ENCODE measurements at places on chromosomes 3 and 15.

- DNase-seq, result no peak
Measured at GRCh38 chr15:98614681-98615080, 33.7 kb upstream of the IGF1R start.

DNA sequence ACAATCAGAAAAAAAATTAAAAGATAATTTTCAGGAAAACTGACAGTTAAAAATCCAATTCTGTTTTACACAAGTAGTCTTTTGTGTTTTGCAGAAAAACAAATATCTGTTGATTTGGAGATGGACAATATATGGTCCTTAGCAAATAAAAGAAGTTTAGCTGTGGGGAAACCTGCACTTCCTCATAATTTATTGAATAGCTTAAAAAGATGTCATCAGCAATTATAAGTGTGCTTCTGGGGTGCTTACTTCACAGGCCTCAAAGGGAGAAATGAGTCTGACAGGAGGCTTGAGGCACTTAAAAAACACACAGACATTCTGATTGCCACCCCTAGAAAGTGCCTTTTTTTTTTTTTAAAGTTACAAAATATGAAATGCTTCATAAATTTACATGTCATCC, 31.6 kb upstream of the CERS3 start:
- no peak for DNase-seq

DNA sequence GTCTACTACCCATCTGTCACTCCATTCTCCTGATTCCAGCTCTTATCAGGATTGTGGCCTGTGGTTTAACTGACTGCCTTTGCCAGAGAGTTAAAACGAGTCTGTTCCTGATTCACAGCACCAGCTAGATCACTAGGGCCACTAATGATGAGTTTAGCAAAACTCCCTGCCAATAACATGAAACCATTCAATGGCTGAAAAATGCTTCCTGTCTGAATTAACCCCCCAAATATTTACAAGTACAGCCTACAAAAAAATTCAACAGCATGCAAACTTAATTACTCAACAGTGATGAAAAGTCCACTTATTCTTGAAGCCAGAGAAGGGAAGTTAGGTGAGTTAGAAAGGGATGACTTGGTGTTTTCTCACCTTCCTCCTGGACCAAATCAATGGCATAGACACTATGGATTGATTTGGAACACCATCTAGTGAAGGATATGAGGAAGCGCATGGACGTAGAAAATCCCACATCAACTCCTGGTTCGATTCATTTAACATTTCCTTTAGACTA, 141.4 kb downstream of the TGFBR2 start:
- DNase-seq, result no peak

DNA sequence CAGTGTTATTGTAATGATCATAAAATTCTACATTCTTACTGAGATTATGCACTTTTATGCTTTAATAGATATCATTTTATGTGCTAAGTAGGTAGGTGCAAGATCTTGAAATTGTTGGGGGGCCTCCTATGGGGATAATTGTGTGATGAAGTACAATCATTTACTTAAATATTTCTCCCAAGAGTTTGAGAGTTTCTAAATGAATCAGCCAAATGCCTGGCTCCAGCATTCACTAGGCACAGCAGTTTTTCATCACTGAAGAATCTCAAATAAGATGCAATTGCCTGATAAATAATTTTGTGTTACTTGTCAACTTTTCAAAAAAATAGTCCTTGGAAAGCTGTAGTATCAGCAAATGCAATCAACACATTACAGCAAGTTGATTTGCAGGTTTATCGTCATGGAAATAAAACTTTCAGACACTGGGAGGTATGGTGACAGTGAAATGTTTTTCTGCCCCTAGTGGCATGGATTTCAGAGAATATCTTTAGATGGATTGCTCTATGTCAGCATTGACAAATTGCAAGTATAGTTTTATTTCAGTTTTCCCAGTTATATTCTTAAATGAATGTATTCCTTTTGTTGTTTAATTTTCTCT, 167.1 kb downstream of the NEK11 start:
- no peak for DNase-seq

DNA sequence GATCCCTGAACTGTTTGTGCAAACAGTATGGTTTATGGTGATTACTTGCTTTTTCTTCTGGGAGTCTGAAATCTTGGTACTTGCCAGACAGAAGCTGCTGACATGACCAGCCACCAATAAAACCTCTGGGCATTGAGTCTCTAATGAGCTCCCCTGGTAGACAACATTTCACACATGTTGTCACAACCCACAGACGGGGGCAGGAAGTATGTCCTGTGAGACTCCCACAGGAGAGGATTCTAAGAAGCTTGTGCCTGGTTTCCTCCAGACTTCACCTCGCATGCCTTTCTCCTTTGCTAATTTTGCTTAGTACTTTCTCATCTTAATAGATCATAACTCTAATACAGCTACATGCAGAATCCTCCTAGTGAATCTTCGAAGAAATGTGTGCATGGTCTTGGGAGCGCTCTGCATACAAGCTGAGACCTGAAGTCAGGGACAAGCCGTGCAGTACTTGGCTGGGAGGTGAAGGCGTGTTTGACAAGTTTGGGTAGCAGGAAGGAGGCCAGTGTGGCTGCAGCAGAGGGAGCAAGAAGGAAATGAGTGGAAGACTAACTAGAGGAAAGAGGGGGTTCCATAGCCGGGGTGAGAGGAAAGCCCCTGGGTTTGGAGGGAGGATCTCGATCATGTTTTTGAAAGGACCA, 49.0 kb downstream of the B3GNT5 start:
- no peak for DNase-seq

- DNase-seq, result no peak
Measured at GRCh38 chr15:95292785-95293450, 1037.6 kb upstream of the NR2F2 start.

- DNase-seq, result peak; percentile 37
Measured at GRCh38 chr3:13016083-13016720, 57.0 kb downstream of the IQSEC1 start.

DNA sequence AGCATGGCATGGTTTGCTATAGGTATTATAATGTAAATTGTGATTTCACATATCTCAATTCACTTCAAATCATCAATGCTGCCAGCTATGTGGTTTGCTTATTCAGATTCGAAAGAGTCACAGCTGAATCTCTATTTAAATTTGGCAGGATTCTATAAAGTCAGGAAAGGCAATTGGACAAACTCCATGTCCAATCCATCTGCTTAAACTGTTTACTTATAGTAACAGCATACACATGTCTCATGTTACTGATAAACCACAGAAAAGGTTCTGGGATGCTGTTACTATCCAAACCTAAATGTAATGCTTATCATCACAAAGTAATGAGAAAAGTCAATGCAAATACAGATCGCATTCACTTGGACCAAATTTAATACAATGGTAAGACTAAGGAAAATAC, 229.7 kb downstream of the ISL2 start:
- DNase-seq, result no peak

GRCh38 chr15:80835336-80835735, 56.2 kb downstream of the CEMIP start:
- DNase-seq, result no peak

- DNase-seq, result no peak
Measured at GRCh38 chr3:53223025-53223424, 32.8 kb downstream of the TKT start.

DNA sequence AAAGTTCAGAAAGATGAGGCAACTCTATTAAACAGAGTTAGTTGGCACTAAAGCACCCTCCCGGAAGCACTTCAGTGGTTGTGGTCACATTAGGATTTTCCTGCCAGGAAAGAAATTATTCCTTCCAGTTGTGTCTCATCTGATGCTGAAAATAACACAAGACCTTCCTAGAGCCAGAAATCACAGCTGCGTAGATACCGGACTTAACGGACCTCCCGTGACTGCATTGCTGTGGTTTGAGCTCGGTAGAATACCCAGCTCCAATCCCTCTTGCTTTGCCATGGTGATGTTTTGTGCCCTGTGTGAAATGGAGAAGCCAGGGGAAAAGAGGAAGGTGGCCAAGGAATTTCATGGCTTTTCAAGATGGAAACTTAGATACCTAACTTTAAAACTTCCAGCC, 215.0 kb upstream of the IGF1R start:
- no peak for DNase-seq

GRCh38 chr3:27312044-27312668, 57.0 kb downstream of the NEK10 start:
- no peak for DNase-seq

GRCh38 chr3:11236588-11237461, 35.4 kb upstream of the ATG7 start:
- peak; percentile 84 for DNase-seq

- DNase-seq, result no peak
Measured at GRCh38 chr3:155079746-155080487, at the start of gene MME. MME (plus strand) TSS chr3:155080319; CDS start chr3:155084168, 3,849 bp downstream.

DNA sequence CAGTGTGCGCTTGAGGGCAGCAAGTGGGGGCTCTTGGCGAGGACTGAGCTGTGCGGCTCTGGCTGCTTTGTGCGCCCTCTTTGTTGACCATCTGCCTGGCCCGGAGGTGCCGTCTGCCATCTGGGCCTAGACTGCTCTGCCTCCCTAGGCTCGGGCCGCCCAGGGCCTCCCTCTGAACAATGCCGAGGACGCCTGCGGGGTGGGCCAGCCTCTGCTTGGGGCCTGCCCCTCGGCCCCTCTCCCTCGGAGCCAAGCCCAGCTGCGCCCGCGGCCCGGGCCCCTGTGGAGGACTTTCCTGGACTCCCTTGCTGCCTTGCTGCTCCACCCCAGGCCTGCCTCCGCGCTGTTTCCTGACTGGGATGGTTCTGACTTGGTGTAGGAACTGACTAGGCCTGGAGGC, 31.9 kb upstream of the SPSB4 start:
- DNase-seq, result no peak

DNA sequence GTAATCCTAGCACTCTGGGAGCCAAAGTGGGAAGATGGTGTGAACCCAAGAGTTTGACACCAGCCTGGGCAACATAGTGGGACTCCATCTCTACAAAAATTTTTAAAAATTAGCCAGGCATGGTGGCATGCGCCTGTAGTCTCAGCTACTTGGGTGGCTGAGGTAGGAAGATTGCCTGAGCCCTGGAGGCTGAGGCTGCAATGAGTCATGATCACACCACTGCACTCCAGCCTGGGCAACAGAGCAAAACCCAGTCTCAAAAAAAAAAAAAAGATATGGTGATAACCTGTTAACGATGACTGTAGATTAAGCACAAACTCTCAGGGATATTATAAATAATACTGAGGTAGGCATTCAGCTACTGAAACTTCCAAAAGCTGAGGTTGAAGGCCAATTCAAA, 107.5 kb downstream of the SLC49A4 start:
- DNase-seq, result no peak

DNA sequence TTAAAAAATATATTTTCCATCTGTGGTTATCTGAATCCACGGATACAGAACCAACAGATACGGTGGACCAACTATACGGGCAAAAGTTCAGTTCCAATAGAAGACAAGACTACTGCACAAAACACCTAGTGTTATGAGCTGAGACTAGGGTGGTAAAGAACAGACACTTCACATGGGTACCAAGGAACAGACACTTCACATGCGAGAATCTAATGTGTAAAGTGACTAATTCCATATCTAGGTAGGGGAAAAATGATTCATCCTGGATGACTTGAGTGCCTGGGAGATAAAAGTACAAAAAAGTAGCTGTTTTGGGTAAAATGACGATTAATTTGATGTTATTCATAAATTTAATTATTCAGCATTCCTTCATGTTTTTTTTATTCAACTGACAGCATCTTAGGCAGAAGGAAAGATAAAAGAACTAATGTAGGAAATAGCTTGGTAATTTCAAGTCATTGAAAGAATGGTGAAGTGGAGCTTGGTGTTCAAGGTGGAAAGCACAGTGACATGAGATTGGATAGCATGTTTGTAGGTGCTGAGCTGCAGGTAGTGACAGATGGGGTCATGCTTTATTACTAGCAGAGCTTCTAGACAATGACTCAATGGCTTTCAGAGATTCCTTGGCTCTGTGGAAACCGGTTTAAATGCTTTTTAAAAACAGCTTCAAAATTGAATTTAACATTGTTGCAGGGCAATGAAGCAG, 5.2 kb downstream of the CD200 start:
- DNase-seq, result no peak

GRCh38 chr3:59632760-59633573, 583.1 kb upstream of the CFAP20DC start:
- DNase-seq, result no peak

DNA sequence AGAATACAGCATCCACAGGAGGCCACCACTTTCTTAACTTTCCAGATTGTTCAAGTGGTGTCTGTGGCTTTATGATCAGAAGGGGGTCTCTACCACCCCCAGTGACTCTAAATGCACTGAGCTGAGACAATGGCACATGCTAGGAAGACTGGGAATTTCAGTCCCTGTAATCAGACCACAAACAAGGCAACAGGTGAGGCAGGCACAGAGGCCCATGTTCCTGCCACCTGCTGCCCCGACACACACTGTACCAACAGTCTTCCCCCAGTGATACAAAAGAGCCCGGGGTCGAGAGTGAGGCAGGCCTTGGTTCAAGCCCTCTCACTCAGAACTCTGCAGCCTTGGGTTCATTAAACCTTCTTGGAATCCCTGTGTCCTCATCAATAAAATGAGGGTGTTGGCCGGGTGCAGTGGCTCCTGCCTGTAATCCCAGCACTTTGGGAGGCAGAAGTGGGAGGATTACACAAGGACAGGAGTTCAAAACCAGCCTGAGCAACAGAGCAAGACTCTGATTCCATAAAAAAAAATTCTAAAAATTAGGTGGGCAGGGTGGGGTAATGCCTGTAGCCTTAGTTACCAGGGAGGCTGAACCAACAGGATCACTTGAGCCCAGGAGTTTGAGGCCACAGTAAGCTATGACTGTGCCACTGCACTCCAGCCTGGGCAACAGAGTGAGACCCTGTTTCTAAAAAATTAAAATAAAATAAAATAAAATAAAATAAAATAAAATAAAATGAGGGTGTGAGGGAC, 55.8 kb downstream of the ADCY5 start:
- no peak for DNase-seq

GRCh38 chr3:182683453-182683852, 109.9 kb upstream of the ATP11B start:
- DNase-seq, result peak; percentile 55

- DNase-seq, result no peak
Measured at GRCh38 chr3:33687406-33688010, 30.5 kb downstream of the CLASP2 start.

DNA sequence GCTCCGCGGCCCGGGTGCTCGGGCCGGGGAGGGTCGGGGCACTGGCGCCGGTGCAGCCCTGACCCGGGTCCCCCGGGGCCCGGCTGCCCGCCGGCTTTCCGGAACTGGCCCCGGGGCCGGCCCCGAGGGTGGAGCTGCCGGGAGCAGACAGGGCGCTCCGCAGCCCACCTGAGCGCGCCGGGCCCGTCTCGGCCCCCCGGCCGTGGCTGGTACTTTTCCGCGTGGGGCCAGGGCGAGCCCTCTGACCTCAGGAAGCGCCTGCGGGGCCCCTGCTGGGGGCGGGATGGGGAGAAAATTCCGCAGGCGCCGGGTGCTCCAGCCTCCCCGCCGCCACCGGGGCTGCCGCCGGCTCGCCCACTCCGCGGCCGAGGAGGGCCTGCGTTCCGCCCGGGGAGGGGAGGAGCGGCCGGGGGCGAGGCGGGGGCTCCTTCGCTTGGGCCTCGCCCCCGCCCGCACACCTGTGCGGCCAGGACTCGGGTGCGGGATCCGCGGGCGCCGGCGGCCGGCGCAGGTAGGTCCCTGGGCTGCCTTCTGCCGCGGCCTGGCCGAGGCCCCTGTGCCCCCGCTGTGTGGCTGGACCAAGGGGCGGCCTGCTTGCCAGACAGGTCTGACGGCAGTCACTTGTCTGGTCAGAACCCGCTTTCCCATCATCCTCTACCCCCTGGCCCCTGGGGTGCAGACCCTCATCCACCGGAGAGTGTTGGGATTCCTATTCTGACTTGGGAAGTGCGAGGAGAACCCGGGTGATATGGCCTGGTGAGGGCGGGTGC, 3.5 kb downstream of the FURIN start:
- DNase-seq, result no peak

- DNase-seq, result peak; percentile 28
Measured at GRCh38 chr3:56855856-56856512, 54.2 kb upstream of the ARHGEF3 start.
